Effector memory CD8-positive, alpha-beta T cell (primary cell): ENCODE measurements at places on chromosomes 4 and X.

GRCh38 chr4:153209410-153209809 lies 5.2 kb downstream of the TRIM2 start:
- no peak for DNase-seq
- H3K4me1 ChIP-seq, result peaks cover 20% of the 10 kb centered on the region
- no peak overlapping the region for H3K27ac ChIP-seq

DNA sequence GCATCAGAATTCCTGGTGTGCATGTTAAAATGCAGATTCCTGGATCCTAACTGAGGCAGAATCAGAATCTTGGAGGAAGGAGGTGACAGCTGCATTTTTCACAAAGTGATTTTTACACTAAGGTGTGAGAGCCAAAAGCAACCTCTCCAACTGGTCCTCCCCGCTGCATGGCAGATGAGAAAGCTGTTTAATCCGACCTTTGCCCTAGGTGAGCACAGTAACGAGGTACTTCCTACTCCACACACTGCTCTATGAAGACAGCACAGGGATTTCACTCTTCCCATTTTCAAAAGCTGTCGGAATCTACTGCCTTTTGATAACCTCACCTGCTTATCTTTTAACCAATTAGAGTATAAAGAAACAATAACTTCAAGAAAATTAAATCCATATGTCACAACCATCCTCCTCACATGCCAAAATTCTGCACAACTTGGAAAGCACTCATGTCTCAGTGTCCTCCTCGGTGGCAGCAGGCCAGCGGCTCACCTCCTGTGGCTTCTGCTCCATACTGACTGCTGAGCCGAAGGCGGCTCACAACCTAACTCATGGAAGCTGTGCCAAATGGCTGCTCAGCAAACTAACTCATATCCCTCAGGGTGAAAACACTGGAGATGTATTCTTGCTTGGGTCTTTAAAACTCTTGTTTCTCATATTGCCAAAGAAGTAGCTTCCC lies 3.6 kb downstream of the CASP6 start:
- no peaks in the 10 kb centered on the region for H3K27me3 ChIP-seq
- peaks cover 26% of the 10 kb centered on the region for H3K4me1 ChIP-seq
- peak overlapping the region; percentile 67 for H3K27ac ChIP-seq
- peaks cover 12% of the 10 kb centered on the region for H3K36me3 ChIP-seq
- no peak for DNase-seq
- no peak overlapping the region for H3K4me3 ChIP-seq

DNA sequence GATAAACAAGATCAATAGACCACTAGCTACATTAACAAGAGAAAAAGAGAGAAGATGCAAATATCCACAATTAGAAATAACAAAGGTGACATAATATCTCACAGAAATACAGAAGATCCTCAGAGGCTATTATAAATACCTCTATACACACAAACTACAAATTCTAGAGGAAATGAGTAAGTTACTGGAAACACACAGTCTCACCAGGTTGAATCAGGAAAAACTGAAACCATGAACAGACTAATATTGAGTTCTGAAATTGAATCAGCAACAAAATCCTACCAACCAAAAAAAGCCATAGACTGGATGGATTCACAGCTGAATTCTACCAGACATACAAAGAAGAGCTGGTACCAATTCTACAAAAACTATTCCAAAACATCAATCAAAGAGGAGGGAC lies 211.8 kb upstream of the CPEB2 start:
- no peaks in the 10 kb centered on the region for H3K36me3 ChIP-seq
- peaks cover 17% of the 10 kb centered on the region for H3K27me3 ChIP-seq
- DNase-seq, result no peak
- H3K4me3 ChIP-seq, result no peak overlapping the region

GRCh38 chr4:84579403-84579776 lies 3.5 kb upstream of the CDS1 start:
- H3K27me3 ChIP-seq, result peaks cover 30% of the 10 kb centered on the region
- no peak overlapping the region for H3K4me3 ChIP-seq
- H3K27ac ChIP-seq, result no peak overlapping the region

DNA sequence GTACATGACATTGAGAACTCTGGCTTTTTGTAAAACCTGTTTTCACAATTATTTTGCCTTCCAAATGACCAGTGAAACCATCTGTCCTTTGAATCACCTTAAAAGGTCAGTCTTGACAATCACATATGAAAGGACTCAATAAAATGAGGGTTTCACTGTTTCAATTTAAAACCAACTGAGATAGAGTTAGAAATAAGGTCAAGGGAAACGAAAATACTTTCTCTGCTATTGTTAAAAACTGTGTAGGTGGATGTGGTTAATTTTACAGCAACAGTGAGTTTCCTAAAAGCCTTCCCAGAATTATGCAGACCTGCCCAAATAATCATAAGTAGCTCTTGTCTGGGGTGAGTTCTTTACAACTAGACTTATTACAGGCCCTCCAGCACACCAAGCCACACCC lies 839.9 kb downstream of the RAB28 start:
- no peak overlapping the region for H3K4me3 ChIP-seq
- H3K27me3 ChIP-seq, result no peaks in the 10 kb centered on the region
- H3K36me3 ChIP-seq, result no peaks in the 10 kb centered on the region
- no peaks in the 10 kb centered on the region for H3K4me1 ChIP-seq

GRCh38 chr4:78207951-78208350 lies 150.8 kb downstream of the FRAS1 start:
- no peak overlapping the region for H3K4me3 ChIP-seq
- H3K36me3 ChIP-seq, result no peaks in the 10 kb centered on the region
- DNase-seq, result no peak
- H3K27me3 ChIP-seq, result no peaks in the 10 kb centered on the region
- H3K4me1 ChIP-seq, result no peaks in the 10 kb centered on the region
- no peak overlapping the region for H3K27ac ChIP-seq

DNA sequence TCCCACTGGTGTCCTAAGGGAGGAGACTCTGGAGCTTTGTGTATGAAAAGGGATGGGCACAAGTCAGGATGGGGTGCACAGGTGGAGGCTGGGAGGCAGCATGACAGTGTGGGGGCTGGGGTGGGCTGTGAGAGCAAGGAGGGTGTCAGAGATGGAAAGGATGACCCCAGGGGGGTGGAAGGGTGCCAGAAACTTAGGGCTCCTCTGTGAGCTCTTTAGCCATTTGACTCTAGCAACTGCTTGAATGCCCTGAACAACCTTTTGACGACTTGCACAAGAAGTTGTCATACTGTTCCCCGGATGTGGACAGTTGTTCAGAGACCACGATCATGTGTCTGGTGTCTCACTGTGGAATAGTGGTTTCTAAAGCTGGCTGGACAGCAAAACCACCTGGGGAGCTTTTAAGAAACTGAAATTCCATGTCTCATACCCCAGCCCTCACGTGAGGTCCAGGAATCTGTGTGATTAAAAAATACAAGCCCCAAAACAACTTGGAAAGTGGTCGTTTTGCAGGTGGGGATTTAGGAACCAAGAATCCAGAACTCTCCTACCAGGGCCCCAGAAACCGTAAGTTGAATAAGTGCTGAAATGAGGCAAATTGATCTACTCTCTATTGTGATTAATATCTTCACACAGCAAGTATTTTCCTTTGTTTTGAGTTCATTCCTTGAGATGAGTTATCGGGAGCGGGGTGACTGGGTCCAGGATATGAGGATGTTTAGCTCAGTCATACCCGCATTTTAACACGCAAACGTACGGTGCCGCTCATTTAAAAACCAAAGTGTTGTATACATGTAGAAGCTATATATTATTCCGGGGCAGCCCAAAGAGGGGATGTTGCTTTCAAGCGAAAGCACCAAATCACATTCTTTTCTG lies 3.4 kb downstream of the RHOH start:
- H3K4me3 ChIP-seq, result peak overlapping the region; percentile 98
- H3K27ac ChIP-seq, result peak overlapping the region; percentile 100
- peaks cover 79% of the 10 kb centered on the region for H3K36me3 ChIP-seq
- peak; percentile 59 for DNase-seq
- H3K27me3 ChIP-seq, result no peaks in the 10 kb centered on the region

- no peak overlapping the region for H3K4me3 ChIP-seq
- H3K4me1 ChIP-seq, result no peaks in the 10 kb centered on the region
- H3K27me3 ChIP-seq, result peaks cover 10% of the 10 kb centered on the region
- no peak for DNase-seq
- no peaks in the 10 kb centered on the region for H3K36me3 ChIP-seq
Measured at GRCh38 chr4:114251020-114251419, 271.6 kb upstream of the ARSJ start.

GRCh38 chr4:20878806-20879205 lies 178.5 kb downstream of the PACRGL start:
- no peaks in the 10 kb centered on the region for H3K27me3 ChIP-seq
- no peak for DNase-seq
- H3K4me1 ChIP-seq, result no peaks in the 10 kb centered on the region
- H3K4me3 ChIP-seq, result no peak overlapping the region
- no peak overlapping the region for H3K27ac ChIP-seq
